Activated CD8-positive, alpha-beta memory T cell treated with anti-CD3 and anti-CD28 coated beads, Interleukin-2, amount 50 U/mL, for 48 hours (primary cell): ENCODE measurements at places on chromosomes 4 and X.
A peak's percentile ranks its signal among the peaks of the same experiment; 100 is the strongest.

DNA sequence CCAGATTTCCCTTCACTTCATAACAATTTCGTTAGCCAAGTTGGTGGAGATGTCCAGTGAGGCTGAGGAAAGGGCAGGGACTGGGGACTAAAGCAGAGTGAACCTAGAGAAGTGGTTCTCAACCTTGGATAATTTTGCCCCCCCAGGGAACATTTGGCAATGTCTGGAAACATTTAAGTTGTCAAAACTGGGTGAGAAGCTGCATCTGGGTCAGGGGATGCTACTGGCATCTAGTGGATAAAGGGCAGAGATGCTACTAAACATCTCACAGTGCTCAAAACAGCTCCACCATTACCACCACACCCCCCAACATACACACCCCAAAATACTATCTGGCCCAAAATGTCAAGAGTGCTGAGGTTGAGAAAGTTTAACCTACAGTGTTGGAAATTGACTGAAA is 32.0 kb upstream of the FGF16 start:
- DNase-seq, result no peak

DNA sequence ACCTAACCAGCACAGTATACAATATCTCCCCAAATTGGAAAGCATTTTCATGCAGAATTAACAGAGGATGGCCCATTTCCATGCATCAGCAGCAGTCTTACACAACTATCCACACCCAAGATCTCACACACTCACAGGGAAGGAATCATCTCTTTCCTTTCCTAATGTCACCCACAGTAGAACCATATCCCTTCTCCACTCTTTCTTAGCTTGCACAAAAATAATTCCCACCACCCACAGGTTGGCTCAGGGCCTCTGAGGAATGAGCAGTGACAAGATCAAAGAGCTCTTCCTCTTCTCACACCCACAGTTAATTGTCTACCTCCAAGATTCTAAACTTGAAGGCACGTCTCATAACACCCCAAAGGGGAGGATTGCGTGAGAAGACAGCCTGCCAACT is 217.7 kb upstream of the VEGFC start:
- no peak for DNase-seq

DNA sequence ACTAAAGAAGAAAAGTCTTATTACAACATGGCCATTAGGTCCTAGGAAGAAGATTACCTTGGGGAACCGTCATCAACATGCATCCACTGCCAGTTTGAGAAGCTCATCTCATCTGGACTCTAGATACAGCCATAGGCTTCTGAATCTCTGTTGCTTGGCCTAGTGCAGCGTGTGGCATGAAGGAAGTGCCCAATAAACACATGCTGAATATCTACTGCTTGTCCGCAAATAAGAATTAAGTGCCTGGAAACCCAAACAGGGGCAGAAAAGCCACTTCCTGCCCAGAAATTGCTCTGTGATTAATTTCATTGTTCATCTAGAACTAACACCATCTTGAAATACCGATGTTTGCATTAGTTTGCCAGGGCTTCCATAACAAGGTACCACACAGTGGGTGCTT is 241.1 kb upstream of the KLF3 start:
- no peak for DNase-seq

GRCh38 chr4:83748711-83749110 is 212.8 kb downstream of the GPAT3 start:
- no peak for DNase-seq

DNA sequence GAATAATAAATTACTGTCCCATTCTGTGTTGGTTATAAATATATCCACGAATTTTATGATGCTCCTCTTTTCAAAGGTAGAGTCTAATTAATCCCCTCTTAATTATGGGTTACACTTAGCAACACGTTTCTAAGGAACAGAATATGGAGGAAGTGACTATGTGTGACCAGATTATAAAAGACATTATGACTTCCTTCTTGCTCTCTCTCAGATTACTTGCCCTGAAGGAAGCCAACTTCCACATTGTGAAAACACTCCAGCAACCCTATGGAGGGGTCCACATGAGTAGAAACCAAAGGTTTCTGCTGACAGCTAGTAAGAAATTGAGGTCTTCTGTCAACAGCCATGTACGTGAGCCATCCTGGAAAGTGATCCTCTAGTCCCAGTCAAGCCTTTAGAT is 59.3 kb downstream of the WDFY3 start:
- DNase-seq, result no peak

- DNase-seq, result no peak
These were observed 81.4 kb downstream of the DOCK11 start for GRCh38 chrX:118577041-118577440.

GRCh38 chrX:40513012-40513411 is 67.8 kb upstream of the ATP6AP2 start:
- no peak for DNase-seq

DNA sequence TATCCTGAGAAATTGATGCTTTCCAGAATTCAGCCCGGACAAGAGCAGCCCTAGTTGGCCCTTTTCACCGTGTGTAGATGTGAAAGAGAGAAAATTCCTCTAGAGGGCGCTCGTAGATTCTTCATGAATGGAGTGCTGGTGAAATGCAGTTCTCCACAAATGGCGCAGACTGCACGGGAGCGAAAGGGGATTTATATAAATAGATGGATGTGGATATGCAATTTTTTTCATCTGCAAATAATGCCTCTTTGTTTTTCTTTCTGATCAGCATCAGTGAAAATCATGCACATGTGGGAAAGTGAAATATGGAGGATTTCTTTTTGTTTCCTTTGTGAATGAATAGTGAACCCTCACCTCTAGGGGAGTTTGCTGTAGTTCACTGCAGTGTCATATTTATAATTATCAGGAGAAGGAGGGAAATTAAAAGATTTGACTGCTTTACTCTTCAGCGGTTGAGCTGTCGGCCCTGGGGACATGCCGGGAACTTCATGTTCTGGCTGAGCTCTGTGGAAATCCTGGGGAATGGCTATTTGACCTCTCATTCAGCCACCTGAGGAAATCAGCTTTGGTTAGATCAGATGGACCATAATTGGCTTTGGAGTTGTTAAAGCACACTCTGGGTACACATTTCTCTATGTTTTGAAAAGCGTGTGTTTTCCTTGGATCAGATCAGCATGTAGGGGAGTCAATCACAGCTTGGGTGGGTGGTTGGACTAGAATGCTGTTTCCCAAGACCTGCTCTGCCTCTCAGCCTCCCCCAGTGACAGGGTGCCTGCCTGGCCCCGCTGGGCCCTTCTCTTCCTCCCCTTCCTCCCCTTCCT is 115.0 kb upstream of the SHISA3 start:
- no peak for DNase-seq

GRCh38 chrX:28177202-28177601 is 196.0 kb upstream of the DCAF8L1 start:
- no peak for DNase-seq

- peak; percentile 45 for DNase-seq
These were observed 54.9 kb downstream of the LINC00632 start for GRCh38 chrX:140764401-140764919.

DNA sequence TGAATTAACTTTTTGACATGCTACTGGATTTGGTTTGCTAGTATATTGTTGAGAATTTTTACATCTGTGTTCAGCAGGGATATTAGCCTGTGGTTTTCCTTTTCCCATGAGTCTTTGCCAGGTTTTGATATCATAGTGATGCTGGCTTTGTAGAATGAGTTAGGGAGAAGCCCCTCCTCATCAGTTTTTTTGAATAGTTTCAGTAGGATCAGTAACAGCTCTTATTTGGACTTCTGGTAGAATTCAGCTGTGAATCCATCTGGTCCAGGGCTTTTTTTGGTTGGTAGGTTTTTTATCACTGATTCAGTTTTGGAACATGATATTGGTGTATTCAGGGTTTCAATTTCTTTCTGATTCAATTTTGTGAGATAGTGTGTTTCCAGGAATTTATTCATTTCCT is 790.4 kb upstream of the GRID2 start:
- no peak for DNase-seq

DNA sequence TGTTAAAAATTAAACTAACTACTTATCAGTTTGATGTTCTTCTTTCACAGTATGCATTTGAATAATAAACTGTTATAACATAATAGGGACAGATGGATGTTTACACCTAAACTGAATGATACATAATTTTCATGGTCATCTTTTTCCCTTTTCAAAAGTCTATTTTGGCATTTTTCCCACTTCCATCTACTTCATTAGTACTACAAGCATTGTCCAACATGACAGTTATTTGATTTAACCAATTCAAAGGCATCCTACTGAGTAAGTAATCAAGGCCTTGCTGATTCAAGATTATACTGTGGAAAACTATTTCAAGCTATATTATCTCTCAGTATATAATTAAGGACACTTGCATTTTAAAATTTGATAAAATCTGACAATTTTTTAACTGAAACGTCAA is 212.9 kb downstream of the FAT4 start:
- no peak for DNase-seq

DNA sequence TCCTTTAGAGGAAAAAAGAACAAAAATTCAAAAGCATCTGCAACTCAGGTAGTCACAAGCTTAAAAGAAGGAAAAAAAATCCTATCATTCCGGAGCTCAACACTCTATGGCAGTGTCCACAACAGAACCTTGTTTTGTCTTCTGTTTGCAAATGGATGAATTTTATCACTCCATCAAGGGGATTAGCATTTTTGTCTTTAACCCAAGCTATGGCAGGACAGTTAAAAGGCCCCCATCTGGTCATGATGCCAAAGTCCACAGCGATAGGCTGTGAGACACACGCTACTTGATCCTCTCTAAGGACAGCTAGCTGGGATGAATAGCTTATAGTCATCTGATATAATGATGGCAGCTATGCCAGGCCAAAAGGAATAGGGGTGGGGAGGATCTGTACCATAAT is 16.6 kb downstream of the AMER1 start:
- DNase-seq, result no peak

DNA sequence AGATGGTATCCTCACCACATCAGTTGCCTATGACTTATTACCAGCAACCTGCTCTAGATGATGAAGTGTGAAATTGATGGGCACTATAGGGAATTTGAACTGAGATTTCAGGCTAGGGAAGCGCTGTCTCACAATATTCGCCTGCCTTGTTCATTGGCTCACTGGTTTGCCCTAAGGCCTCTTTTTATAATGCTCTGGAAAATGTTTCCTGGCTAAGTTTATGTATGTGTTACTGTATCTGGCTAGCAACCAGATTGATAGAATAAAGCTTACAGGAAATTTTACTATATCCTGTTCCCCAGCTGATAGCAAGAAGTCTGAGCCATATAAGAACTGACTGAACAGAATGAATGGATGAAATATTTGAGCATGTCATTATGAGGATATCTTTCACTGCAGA is 71.6 kb downstream of the GSTCD start:
- DNase-seq, result no peak

GRCh38 chr4:161929956-161930355 is 233.8 kb downstream of the FSTL5 start:
- no peak for DNase-seq

GRCh38 chr4:128287141-128287870 is at the start of gene PGRMC2:
Gene PGRMC2 (minus strand): TSS chr4:128287813. CDS start chr4:128287790, 23 bp downstream.
- peak; percentile 69 for DNase-seq

DNA sequence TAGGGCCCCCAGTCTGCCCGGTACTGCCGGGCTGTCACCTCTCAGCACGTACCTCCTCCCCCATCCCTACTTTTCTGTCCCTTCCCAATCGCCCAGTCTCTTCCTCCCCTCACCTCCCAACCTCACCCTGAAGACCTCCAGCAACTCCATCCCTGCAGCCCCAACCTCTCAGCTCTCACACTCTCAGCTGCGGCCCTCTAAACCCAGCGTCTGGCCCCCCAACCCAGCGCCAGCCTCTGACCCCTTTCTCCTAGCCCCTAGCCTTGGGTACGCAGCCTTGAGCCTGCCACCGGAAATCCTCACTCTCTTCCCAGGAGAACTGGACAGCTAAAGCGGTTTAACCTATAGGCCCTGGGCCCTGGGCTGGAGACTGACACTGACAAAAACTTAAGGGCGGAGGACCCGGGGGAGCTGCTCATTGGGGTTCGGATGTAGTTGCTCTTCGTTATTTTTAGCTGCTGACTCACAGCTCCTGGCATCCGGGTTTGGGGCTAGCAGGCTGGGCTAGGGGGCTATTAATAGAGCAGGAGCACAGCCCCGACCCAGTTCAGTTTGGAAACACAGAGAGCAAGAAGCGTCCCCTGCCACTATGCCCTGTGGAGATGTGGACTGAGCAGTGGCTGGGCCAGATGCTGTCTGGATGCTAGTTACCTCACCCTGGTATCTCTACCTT is 9.6 kb upstream of the DLG3 start:
- no peak for DNase-seq

GRCh38 chrX:85112293-85112692 is 108.6 kb downstream of the APOOL start:
- no peak for DNase-seq

DNA sequence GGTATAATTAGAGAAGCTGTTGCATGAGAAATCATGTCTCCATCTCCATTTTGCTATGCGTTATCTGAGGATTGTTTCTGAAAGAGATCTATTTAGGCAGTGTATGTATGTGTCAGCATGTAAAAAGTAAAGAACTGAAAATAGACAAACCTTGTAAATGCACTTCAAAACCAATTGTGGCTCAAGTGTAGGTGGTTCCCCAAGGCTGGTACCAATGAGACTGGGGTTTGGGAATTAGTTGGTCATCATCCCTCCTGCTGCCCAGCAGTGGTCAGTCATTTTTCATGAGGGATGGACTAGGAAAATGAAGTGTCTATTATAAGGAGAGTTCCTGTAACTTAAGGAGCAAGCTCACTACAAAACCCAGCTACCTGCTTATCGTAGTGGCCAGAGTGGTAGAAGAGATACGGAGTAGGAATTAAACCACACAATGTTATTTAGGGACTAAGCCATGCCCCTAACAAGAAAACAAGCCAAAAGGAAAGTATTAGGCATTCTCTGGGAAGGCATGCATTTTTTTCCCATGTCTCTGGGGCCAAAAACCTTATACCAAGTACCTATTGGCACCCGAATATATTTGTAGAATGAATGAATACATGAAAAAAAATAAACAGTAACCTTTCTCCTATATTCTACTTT is 259.0 kb downstream of the CHIC1 start:
- no peak for DNase-seq

DNA sequence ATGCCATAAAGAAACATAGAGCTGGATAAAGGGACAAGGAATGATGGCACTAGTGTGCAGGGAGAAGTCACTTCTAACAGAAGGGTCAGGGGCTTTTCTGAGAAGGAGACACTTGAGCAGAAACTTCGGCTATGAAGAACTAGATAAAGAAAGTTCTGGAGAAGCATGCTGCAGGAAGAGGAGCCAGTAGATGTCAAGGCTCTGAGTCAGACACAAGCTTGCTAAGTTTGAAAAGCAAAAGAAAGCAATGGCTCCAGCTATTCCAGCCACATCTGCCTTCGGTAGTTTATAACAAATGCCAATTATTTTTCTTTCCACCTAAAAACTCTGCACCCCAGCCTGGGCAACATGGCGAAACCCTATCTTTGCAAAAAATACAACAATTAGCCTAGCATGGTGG is 7.5 kb downstream of the NUDT6 start:
- no peak for DNase-seq

GRCh38 chr4:102104278-102104677 is 241.0 kb downstream of the SLC39A8 start:
- DNase-seq, result no peak

DNA sequence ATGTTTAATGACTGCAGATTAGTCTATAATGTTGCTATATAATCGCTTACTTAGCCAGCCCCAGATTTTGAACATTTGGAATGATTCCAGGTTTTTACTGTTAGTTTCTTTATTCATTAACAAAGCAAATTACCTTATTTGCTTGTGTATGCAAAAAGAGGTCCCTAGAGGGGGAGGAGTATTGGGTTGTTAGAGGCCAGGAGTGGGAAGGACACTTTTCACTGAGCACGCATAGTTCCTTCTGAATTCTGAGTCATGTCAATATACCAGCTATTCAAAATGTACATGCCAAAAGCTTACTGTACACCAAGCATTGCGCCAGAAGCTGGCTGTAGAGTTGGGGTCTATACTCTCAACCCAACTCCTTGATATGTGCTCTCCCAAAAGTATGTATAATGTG is 5.1 kb upstream of the DGAT2L6 start:
- DNase-seq, result no peak

- DNase-seq, result no peak
These were observed 108.3 kb downstream of the AFAP1 start for GRCh38 chr4:7831330-7831729.
